ENCODE measurements at places on chromosomes 6 and 20.

DNA sequence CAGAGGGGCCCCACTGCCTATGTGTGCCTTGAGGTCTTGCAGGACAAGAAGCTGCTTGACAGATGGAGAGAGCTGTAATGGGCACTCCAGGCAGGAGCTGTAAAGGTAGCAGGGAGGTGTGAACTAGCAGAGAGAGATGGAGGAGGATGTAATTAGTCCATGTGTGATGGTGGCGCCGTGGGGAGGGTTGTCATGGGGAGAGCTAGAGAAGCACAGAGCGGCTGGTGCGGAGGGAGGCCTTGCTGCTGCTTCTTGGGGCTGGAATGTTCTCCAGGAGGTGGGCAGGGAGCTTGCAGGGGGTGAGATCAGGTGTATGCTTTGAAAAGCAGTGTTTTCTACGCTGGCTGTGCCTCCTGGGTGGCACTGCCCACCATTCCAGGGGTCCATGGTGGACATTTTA, 32.1 kb downstream of the APCDD1L start:
- DNase-seq = no peak

GRCh38 chr20:38094373-38094891, 60.9 kb downstream of the RPRD1B start:
- peak; percentile 31 for DNase-seq

- DNase-seq = peak; percentile 25
These were observed 405.3 kb upstream of the HS3ST5 start for GRCh38 chr6:114747995-114748625.

GRCh38 chr6:49553384-49553783, 2.9 kb downstream of the C6orf141 start:
- no peak for DNase-seq

Measured in activated T-cell treated with anti-CD3 and anti-CD28 coated beads, Interleukin-2, amount 50 U/mL, for 48 hours (primary cell).